Ammon's horn (tissue), 1 donor: ENCODE measurements at places on chromosomes 12 and 14.

GRCh38 chr12:87233671-87234070, 795.5 kb downstream of the C12orf50 start:
- no peak for DNase-seq

DNA sequence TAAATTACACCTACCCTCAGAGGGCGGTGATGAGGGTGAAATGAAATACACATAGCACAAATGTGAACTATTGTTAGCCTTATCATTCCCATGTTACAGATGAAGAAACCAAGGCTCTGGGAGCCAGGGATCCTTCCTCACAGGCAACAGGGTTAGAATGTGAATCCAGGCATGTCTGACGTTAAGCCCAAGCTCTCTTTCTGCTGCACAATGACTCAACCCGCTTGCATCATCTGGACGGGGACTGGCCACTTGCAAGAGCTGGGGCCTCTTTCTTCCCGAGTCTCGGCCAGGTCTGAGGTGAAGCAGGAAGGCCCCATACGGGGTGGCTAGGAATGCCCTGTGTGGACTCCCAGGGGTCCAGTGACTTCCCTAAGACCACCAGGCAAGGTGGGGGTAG, 105.2 kb downstream of the RBM19 start:
- DNase-seq, result no peak

DNA sequence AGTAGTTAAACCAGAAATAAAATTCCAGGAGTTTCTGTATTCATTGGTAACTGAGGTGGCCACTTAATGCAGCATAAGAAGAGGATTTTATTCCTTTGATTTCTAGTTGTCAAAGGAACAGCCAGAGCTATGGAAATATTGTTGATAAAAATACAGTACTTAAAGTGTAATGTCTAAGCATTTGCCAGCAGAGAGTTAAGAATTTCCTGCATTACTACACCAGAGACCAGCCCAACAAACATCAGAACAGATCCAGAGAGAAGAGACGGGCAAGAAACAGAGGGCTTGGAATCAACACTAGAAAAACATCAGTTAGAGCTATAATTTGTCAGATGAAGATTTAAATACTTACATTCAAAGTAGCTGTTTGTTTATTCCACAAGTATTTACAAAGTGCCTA, 77.9 kb downstream of the ST8SIA1 start:
- DNase-seq, result no peak

DNA sequence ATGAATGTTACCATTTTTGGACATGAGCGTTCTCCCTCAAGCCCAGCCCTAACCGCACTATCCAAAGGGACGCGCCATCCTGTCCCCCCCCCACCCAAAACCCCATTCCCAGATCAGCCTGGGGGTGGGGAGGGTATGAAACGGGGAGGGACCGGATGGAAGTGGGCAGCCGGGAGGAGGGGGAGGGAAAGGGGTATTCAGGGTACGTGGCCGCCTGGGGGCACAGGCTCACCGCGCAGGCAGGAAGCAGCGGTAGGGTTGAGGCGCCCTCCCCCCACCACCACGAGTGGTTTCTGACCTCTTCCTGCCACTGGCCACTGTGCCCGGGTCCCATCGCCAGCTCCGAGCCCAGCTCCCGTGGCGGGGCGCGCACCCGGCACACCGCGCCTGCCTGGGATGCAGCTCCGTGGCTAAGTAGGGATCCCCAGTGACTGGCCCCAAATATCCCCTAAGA, 1.4 kb downstream of the ACTN1 start:
- peak; percentile 30 for DNase-seq

- DNase-seq, result no peak
Observed at GRCh38 chr12:77795699-77796098, 35.0 kb upstream of the NAV3 start.

DNA sequence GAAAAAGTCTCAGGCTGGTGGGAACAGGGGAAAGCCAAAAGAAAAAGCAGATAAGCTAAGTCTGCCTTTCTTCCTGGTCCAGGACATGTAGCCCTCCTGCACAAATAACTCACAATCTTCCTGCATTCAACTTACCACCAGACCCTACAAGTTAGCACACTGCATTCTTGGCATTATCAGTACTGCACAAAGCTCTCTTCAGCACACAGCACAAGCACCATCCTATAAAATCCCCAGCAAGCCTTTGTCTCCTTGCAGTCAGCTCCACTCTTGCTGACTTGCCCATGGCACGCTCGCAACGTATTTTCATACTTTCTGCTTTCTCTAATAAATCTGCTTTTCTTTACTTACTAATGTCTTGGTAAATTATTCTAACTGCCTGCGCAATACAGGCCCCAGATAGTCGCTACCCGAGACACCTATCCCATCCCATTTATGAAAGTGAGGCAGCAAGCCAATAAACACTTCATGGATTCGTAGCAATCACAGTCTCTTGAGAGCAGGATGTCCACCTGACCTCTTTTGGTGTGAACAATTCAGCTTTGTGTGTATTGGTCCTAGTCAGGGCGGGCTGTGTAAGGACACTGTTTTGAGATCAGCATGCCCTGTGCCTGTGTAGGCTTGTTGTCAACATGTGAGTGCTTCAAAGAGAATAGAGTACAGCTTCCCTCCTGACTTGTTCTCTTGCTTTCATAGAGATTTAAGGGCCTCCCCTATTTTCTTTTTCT, 49.0 kb downstream of the TMEM117 start:
- peak; percentile 75 for DNase-seq

DNA sequence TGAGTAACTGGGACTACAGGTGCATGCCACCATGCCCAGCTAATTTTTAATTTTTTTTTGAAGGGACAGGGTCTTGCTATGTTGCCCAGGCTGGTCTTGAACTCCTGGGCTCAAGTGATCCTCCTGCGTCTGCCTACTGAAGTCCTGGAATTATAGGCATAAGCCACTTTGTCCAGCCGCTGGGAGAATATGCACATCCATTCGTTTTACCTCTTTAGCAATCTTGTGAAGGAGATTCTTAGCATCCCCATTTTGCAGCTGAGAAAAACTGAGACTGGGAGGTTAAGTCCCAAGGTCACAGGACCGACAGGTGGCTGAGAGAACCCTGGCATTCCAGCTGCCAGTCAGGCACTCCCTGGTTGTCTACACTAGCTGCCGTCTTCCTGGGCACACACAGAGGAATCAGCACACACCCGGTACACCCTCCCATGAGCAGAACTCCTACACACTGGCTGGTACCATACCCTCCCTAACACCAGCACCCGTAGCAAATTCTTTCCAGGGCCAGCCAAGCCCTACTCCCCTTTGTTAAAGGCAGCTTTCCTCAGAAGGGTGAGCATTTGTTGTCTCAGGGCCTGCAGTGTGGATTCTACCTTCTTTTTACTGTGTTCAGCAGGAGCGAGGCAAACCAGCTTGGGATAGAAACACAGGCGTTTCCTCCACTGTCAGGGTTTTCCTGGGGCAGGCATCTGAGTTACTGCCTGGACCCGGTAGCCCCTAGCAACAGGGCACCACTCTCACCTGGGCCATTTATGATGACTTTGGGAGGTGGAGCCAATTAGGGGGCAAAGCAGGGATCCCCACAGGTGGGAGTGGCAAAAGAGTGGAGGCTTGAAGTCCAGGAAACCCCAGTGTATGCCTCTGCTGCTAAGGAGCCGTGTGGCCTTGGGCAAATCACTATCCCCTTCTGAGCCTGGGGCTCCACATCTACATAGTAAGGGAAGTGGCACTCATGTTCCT, 70.2 kb downstream of the IRF2BPL start:
- DNase-seq, result no peak

DNA sequence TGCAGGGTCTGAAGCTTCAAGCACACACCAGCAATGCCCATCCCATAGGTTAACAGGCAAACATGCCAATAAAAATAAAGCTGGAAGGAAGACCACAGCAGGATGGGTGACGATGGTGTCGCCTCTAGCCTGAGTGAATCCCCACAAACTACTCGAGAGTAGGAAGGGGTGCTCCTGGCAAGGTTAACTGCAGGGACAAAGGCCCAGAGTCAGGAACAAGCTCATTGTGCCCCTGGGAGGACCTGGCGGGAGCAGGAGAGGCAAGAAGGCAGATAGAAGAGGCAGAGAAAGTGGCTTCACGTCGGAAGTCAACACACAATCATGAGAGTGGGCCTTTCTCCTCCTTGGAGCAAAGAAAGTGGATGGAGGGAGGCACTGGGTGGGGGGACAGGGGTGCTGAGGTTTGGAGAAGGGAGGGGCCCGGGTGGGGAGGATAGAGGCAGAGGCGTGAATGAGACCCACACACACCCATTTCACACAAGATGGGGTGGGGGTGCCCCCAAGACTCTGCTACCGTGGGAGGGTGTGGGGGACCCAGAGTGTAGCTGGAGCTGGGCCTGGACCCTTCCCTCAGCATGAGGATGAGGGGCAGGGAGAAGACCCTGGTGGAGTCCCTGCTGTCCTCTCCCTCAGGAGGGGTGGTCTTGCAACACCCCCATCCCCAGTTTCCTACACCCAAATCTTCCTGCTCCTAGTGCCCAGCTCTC, 43.1 kb downstream of the DIO3 start:
- DNase-seq, result no peak

DNA sequence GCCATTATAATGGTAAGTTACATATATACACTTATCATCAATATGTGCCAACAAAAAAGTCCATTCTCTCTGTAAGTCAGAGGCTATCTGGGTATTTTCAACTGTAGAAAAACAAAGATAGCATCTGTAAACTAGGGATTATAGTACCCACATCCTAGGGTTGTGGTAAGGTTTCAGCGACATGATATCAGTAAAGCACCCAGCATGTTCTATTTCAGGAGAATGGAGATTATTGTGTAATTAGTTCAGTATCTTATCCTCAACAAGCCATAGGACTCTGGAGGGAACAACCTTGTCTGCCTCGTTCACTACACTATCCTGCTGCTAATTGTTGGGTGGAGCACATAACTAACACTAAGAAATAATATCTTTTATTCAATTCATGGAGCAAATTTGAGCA, 19.7 kb upstream of the CKAP4 start:
- DNase-seq, result no peak

DNA sequence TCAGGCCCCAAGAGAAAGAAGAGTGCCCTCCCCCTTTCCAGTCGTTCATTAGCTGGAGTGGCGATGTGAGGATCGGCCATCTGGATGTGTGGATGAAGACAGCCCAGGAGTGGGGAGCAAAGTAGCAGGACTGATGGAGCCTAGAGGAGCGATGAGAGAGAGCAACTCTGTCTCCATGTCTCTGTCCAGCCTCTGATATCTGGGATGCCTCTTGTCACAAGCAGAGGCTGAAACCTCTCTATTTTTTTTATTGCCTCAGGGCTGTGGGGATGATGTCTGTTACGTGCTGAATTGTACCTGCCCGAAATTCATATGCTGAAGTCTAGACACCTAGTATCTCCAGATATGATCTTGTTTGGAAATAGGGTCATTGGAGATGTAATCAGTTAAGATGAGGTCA, 2.7 kb downstream of the SERPINA11 start:
- no peak for DNase-seq

DNA sequence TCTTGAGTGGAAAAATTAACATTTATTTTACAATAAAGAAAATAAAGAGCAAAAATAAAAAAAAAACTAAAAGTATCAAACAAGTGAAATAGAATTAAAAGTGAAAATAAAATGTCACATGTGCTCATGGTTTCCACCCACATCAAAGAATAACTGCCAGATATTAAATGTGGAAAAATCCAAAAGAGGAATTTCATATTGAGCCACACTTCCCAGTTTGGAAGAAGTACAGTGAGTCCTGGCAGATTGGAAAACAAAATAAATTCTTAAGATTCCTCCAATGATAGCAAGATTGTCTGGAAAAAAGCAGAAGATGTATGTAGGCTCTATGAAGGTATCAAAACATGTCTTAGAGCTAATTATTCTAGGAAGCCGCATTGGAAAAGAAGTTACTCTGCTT, 1019.5 kb downstream of the SLC6A15 start:
- no peak for DNase-seq

DNA sequence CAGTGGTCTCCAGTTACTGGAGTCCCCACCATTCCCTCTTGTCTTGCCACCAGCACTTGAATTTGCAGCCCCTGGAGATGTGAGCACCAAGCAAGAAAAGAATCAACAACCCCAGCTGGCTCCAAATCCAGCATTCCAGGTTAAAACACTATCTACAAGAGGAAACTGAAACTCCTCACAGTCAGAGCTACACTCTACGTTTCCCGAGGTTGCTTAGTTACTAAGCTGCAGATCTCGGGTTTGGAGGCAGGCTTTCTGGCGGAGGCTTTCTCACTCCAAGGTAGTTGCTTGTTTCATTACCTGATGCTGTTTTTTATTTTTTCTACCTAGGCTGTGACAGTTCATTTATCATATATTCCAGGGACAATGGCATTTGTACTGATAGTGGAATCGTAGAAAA, 248.1 kb downstream of the GLT1D1 start:
- DNase-seq, result peak; percentile 46

GRCh38 chr14:27573018-27573417, 975.2 kb upstream of the NOVA1 start:
- no peak for DNase-seq

DNA sequence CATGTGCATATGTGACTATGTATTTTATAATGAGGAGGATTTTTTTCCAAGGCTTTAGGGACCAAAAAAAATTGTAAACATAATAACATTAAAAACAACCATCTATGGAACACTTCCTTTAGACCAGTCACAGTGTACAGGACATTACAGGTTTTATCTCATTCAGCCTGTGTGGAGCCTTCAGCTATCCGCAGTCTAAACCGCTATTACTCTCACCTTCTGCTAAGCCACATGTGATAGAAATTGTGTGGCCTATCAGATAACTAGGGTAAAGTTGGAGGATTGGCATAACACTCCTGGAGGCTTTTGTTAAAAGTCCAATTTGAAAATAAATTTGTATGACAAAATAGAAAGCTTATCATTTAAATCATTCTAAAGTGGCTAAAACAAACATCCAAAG, 281.2 kb upstream of the TMTC1 start:
- no peak for DNase-seq

DNA sequence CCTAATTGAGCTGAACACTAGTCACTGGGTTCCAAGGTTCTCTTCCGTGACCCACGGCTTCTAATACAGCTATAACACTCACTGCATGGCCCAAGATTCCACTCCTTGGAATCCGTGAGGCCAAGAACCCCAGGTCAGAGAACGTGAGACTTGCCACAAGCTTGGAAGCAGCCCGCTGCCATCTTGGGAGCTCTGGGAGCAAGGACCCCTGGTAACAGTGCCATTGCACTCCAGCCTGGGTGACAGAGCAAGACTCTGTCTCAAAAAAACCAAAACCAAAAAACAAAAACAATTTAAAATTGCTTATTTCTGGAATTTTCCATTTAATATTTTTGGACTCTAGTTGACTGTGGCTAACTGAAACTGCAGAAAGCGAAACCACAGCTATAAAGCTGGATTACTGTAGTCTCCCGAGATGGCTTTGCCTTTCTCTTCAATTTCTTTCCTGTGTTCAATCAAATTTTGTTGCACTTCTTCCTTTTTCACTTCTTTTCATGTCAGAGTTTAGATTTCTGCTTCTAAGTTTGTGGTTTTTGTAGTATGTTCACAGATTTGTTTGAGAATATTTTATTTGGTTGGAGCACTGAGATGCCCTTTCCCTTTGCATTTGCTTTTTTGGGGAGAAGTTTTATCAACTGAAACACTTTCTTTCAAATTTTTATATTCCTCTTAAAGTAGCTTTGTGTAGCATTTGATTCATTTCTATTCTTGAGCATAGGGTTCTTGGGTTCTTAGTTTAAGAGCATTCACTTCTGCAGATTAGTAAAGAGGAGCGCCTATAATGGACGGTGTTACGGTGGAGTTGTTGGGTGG, 44.6 kb downstream of the DDHD1 start:
- no peak for DNase-seq
